ENCODE measurements at places on chromosomes 3 and 15.

- no peak for DNase-seq
Measured at GRCh38 chr3:124107104-124107890, 115.4 kb upstream of the ROPN1 start.

- no peak for DNase-seq
Measured at GRCh38 chr15:36884936-36885635, 215.3 kb downstream of the MEIS2 start.

DNA sequence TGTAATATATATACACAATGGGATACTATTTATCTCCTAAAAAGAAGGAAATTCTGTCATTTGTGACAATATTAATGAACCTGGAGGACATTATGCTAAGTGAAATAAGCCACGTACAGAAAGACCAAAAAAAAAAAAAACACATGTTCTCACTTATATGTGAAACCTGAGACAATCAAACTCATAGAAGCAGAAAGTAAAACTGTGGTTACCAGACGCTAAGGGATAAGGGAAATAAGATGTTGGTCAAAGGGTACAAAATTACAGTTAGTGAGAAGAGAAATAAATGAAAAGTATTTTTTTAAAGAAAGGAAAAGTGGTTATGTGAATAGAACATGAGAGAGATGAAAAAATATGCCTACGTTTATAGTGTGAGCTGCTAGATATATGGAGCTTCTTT, 101.1 kb downstream of the CPNE4 start:
- DNase-seq, result peak; percentile 2

GRCh38 chr3:44958386-44958785, 17.6 kb downstream of the ZDHHC3 start:
- DNase-seq, result no peak

DNA sequence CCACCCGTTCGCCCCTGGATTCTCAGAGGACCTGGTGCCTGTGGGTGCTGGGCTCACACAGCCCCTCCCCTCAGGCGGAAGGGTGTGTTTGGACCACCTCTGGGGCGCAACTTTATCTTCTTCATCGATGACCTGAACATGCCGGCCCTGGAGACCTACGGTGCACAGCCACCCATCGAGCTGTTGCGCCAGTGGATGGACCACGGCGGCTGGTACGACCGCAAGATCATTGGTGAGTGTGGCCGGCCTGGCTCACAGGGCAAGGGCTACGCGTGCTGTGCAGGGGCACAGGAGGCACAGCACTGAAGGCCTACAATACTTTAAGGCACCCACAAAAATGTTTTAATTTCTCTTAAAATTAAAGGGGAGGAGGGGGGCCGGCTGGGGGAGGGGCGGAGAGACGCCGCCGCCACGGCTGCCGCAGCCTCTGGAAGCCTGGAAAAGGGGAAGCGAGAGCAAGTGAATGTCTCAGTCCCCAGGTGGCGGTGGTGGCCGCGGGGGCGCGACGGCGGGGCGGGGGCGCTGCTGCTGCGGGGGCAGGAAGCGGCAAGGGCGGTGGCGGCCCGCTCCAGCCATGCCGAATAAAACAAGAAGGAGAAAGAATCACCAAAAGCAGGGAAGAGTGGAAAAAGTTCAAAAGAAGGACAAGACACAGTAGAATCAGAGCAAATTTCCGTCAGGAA, 56.8 kb downstream of the DNAH1 start:
- no peak for DNase-seq

DNA sequence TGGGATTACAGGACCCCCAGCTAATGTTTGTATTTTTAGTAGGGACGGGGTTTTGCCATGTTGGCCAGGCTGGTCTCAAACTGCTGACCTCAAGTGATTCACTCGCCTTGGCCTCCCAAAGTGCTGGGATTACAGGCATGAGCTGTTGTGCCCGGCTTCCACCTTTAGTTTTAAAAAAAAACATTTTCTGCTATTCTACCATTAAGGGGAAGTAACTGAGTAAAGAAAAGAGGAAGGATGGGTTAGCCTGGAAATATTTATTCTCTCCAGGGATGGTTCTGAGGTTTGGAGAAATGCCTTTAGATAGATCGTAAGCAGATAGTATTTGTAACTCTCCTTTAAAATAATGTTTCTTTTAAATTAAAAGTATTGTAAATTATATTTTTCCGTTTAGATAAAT, 3.1 kb downstream of the AP4E1 start:
- no peak for DNase-seq

- no peak for DNase-seq
Measured at GRCh38 chr3:132652640-132653270, 6.9 kb downstream of the ACAD11 start.

- DNase-seq, result no peak
Measured at GRCh38 chr3:139020868-139021234, at the start of gene PRR23B. PRR23B (minus strand) TSS chr3:139020926; CDS start chr3:139020661, 265 bp downstream.

GRCh38 chr3:78754066-78754743, 1013.6 kb downstream of the ROBO1 start:
- no peak for DNase-seq

- no peak for DNase-seq
Measured at GRCh38 chr15:62953021-62953420, 89.5 kb upstream of the TPM1 start.

- no peak for DNase-seq
Measured at GRCh38 chr3:111979434-111980038, 710 bp downstream of the ABHD10 start.

DNA sequence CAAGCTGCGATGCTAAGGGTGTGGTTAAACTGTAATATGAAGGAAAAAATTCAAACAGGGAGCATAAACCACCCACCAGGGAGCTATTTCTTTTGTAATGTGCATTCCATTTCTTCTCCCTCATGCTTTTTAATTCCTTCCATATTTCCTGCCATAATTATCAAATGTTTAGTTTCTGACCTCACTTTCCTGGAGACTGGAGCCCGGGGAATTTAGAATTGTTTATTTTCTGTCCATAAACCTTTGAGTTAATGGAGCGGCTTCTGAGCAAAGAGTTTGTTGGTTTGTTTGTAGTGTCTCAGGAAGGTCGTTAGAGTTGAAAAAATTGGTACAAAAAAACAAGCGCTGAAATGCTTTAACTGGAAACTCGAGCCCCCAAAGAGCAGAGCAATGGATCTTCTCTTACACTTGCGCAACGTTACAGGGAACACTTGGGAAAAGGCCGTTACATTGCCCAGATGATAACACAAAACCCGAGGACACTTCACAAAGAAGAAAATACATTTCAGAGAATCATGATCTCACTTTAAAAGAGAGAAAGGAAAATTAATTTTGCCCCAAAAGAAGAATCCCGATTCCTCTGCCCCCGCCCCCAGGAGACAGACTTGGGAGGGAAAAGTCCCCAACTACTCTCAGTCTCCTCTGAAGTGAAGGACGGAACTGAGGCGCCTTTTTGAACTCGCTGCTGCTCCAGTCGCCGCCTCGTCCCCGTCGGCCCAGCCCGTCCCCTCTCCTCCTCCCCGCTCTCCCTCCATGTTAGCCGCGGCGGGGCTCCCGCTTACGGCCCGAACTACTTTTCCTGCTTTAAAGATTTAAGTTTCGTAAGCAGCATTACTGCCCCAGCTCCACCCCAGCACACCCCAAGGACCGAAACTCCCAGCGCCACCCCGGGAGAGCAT, 842 bp downstream of the FSTL1 start:
- DNase-seq, result peak; percentile 78

DNA sequence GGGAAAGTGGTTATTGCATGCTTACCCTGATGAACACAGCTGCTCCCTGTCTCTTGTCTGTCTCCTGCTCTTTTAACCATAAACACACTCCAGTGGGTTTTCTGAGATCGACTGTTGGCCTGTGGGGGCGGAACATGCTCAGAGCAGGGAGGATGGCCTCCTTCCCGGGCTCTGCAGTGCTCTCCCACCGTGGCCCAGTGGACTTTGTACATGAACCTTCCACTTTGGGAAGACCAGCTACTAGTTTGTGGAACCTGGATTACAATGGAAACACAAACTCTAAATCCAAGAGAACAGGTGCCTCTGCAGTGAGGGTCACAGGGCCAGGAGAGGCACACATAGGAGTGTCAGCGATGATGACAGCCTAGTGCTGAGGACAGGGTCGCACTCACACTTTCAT, 56.5 kb downstream of the KLF13 start:
- no peak for DNase-seq

DNA sequence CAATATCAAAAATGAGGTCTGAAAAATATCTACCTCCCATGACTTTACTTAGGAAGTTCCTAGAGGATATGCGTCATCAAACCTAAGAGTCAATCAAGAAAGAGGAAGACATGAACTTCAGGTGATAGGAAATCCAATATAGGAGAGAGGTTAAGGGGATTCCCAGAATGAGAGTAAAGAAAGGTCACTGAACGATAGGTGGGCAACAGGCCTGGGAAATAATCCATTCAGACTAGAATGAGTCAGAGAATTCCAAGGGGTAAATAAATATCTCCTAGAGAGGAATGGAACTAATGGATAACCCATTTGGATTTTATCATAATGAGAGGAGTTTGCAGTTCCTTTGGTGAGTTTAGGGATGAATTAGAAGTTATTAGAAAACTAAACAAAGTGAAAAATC, 131.1 kb upstream of the NUDT16 start:
- DNase-seq, result no peak

- no peak for DNase-seq
Measured at GRCh38 chr15:68642491-68642845, 63.7 kb downstream of the CORO2B start.

- DNase-seq, result no peak
Measured at GRCh38 chr15:62241135-62241770, 76.2 kb upstream of the C2CD4B start.

DNA sequence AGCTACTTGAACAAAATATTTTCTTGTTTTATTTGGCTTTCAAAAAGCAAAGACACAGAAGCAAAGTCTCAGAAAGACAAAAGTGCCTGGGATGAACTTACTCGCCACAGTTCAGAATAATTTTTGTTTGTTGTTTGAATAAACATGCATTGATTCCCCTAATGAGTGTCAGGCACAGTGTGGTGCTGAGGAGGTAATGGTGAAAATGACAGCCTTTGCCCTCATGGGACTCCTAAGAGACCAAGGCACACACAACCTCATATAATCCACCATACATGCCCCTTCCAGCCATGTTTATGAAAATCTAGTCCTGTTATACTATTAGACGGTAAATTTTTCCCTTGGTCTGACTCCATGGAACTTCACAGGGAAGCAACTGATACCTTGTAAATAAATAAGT, 2.5 kb downstream of the GOLIM4 start:
- no peak for DNase-seq

DNA sequence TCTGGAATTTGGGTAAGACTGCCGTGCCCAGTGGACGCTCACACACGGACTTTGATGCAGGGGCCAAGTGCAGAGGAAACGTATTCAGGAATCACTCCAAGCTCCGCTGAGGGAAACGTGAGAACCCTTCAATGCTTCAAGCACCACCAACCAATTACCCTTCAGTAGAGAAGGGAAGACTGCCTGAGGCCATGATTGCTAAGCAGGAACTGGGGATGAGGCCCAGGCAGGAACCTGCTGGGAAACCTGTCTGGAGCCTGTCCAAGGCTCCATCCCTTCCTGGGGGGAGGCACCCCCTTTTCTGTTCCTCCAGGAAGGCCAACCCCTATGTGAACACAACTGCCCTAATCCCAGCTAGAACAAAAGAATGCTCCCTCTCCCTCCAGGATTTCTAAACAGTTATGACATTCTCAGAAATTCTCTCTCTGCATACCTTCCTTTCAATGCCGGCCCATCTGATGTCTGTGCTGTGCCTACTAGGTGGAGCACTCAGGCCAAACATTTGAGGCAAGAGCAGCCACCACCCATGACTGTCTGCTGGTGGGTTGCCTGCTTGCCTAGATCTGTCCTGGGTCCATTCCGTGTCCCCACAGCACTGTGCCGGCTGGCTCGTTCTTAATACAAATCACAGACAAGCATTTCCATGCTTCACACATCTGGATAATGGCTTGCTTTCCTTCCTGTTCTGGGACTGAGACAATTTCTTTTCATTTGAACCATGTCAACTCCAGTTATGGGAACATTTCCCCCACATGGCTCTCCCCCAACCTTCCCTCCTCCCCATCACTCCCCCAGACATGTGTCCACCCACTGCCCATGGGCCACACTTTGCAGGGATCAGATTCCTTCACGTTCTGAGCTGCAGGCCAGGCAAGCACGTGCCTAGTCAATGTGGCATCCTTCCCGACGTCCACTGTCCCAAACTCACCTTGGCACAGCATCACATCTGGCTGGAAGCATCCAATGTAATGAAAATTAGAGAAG, 149.4 kb downstream of the ADAMTS17 start:
- no peak for DNase-seq

DNA sequence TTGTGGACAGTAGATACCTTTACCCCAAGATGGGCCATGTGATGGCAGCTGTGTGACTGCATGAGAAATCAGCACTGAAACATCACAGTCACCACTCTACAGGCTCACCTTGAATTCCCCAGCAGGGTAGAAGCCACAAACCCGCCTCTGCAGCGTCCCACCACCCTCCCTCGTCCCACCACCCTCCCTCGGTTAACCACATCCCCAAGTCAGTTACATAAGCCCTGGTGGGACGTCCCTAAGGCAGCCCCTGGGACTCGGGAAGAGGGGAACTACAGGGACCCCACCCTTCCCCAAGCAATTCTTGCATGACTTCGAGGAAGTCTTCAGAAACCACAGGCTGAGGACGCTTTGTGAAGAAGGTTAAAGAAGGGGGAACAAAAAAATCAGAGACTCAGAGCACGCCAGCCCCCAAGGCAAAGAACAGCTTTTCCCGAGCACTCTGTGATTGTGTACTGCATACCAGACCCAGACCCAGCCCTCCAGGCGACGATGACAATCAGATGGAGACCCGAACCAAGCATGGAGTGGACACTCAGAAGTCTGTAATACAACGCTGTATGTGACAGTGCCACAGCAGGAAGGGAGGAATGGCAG, 60.5 kb downstream of the SH3BP5 start:
- DNase-seq, result no peak

GRCh38 chr3:128863560-128863959, 15.9 kb upstream of the ACAD9 start:
- no peak for DNase-seq

GRCh38 chr15:32941823-32942222, 224.0 kb downstream of the GREM1 start:
- DNase-seq, result no peak

GRCh38 chr15:72865486-72865885, 81.9 kb upstream of the ADPGK start:
- DNase-seq, result no peak

GRCh38 chr3:113277414-113277813, 66.1 kb downstream of the BOC start:
- no peak for DNase-seq

DNA sequence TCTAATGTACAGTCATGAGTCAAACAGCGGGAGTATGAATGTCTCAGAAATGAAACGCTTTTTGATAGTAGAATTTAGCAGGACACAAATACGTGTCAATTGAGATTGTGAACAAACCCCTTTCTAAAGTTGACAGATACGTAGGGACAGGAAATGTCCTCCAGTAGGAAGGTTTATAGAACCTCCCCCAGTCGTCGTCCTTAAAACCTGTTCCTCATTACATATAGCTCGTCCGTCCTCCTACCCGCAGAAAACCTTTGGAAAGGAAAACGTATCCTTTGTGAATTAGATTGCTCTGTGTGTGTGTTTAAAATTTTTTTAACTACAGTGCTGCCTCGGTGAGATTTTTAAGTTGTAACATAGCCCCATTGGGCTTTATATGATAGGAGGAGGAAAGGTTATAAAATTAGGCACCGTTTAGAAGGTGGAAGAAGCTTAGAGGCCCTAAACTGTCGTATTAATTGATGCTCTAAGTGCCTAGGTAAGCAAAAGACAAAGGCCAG, 4.1 kb downstream of the UBE2E1 start:
- no peak for DNase-seq

Measured in fibroblast of skin of left biceps (primary cell).